ENCODE measurements at places on chromosomes 6 and 20.

DNA sequence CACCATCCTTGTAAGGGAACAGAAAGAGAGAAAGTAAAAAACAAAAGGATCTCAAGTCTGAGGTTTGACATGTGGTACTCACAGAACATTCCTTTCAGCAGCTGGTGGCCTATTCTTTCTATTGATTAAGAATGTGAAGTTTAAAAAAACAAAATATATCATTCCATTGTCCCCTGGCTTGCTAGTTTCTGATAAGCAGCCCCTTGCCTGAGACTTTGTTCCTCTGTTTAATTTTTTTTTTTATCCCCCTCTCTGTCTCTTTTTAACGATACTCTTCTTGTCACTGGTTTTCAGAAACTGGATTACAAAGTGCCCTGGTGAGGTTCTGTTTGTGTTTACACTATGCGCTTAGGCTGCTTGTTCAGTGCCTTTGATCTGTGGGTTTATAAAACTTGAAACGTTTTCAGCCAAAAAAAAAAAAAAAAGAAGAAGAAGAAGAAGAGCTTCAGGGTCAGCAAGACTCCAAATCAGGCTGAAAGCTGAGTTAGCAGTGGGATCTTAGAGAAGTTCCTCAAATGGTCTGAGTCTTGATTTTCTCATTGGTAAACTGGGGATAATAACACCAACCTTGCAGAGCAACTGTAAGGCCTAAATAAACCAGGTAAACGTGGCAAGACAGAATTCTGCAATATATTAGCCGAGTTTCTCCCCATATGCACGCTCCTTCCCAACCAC is 45.1 kb upstream of the SLC22A23 start:
- no peak for DNase-seq

GRCh38 chr6:140909156-140909555 is 1223.6 kb upstream of the GJE1 start:
- DNase-seq = no peak

DNA sequence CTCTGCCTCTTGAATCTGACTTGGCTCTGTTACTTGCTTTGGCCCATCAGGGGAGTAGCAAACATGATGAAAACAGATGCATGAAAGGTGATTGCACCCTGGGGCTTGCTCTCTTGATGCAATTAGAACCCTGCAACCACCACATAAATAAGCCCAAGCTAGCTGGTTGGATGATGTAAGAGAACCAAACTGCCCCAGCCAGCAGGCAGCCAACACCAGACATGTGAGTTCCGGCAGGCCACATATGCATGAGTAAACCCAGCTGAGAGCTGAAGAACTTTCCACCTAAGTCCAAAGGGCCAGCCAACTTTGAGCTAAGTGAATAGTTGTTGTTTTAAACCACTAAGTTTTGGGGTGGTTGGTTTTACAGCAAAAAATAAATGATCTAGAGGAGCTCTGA is 268.4 kb downstream of the FARS2 start:
- no peak for DNase-seq

GRCh38 chr20:48210111-48211027 is 425.1 kb upstream of the SULF2 start:
- DNase-seq = no peak

- DNase-seq = no peak
Measured at GRCh38 chr6:156887623-156888269, 110.6 kb downstream of the ARID1B start.

- DNase-seq = peak; percentile 44
Measured at GRCh38 chr6:36735110-36736071, 37.8 kb downstream of the RAB44 start.

DNA sequence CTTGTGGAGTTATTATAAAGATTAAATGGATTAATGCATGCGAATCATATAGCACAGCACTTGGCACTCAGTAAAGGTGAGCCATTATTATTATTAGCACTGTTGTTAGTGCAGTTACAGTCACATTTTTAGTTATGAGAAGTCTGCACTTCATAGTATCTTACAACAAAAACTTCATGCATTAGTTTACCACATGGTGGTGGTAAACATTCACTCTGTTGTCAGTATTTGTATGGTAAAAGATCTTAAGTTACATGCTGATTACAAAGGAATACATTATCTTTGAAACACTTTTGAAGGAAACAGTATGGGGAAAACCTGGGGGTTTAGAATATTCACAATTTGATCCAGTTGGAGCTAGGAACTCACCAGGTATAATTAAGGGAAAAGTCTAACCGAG is 20.8 kb downstream of the TMEM14A start:
- DNase-seq = no peak

GRCh38 chr6:52724042-52724405 is 39.3 kb downstream of the GSTA2 start:
- DNase-seq = no peak

- no peak for DNase-seq
Measured at GRCh38 chr6:44080561-44081521, 46.4 kb downstream of the MRPL14 start.

DNA sequence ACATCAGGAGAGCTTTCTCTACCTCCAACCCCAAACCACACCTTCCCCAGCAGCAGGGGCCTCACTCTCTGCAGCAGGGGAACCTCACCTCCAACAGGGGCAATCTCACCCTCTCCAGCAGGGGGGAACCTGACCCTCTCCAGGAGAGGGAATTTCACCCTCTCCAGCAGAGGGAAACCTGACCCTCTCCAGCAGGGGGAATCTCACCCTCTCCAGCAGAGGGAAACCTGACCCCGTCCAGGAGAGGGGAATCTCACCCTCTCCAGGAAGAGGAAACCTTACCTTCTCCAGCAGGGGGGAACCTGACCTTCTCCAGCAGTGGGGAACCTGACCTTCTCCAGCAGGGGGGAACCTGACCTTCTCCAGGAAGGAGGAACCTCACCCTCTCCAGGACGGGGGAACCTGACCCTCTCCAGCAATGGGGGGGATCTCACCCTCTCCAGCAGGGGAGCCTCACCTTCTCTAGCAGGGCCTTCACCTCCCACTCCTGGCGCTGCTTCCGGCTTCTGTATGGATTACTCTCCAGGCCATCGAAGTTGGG is 3.1 kb downstream of the B3GALT4 start:
- peak; percentile 65 for DNase-seq

DNA sequence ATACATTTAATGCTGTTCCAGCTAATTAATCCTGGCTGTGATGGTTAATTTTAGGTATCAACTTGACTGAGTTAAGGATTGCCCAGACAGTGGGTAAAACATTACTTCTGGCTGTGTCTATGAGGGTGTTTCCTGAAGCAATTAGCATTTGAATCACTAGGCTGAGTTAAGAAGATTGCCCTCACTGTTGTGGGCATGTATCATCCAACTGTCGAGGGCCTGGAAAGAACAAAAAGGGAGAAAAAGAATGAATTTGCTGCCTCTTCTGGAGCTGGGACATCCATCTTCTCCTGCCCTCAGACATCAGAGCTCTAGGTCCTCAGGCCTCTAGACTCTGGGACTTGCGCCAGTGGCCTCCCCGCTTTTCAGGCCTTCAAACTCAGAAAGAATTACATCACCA is 34.3 kb downstream of the SDHAF4 start:
- DNase-seq = no peak

DNA sequence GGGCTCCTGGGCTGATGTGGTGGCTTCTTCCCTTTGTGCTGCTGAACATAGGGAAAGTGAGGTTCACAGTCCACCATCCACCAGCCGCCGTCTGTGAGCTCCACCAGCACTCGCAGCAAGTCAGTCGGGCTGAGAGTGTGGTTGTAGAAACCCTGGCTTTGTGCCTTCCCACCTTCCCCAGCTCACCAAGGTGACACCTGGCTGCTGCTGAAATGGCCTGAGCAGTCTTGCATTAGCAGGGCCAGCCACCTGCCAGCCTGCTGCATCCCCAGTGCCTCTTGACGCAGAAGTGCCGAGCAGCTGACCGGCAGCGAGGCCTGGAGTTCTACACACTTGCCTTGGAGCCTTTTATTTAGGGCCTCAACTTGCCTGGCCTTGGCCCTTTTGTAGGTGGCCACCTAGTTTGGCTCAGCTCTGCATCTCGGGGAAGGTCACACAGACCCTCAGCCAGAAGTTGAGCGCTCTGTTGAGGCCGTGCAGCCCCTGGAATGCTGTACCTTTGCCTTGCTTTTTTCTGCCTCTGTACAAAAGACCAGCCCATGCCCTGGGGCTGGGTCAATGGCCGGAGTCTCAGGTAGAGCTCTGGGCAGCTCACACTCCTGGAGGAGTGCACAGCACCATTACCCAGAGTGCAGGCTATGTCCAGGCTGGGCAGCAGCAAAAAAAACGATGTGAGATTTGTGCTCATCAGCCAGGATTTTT is 76.5 kb downstream of the PTPN1 start:
- DNase-seq = no peak

- no peak for DNase-seq
Measured at GRCh38 chr20:60372822-60373221, 414.6 kb downstream of the CDH26 start.

DNA sequence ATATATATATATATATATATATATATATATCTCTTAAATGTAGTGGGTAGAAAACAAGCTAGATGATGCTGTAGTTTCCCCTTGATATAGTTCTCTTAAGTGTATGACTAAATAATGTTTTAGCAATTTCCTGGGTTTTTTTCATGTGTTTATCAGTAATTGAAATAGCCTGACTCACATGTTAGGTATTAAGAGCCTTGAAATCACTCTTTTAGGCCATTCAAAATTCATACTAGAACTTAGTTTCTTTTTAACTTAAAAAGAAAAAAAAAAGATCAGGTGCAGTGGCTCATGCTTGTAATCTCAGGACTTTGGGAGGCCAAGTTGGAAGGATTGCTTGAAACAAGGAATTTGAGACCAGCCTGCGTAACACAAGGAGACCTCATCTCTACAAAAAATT is 44.1 kb downstream of the NKX2-4 start:
- no peak for DNase-seq

DNA sequence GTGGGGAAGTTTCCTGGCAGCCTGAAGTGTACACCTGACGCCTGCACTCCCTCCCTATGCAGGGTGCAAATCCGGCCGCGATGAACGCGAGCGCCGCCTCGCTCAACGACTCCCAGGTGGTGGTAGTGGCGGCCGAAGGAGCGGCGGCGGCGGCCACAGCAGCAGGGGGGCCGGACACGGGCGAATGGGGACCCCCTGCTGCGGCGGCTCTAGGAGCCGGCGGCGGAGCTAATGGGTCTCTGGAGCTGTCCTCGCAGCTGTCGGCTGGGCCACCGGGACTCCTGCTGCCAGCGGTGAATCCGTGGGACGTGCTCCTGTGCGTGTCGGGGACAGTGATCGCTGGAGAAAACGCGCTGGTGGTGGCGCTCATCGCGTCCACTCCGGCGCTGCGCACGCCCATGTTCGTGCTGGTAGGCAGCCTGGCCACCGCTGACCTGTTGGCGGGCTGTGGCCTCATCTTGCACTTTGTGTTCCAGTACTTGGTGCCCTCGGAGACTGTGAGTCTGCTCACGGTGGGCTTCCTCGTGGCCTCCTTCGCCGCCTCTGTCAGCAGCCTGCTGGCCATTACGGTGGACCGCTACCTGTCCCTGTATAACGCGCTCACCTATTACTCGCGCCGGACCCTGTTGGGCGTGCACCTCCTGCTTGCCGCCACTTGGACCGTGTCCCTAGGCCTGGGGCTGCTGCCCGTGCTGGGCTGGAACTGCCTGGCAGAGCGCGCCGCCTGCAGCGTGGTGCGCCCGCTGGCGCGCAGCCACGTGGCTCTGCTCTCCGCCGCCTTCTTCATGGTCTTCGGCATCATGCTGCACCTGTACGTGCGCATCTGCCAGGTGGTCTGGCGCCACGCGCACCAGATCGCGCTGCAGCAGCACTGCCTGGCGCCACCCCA is 1.2 kb downstream of the GPR6 start:
- DNase-seq = no peak

DNA sequence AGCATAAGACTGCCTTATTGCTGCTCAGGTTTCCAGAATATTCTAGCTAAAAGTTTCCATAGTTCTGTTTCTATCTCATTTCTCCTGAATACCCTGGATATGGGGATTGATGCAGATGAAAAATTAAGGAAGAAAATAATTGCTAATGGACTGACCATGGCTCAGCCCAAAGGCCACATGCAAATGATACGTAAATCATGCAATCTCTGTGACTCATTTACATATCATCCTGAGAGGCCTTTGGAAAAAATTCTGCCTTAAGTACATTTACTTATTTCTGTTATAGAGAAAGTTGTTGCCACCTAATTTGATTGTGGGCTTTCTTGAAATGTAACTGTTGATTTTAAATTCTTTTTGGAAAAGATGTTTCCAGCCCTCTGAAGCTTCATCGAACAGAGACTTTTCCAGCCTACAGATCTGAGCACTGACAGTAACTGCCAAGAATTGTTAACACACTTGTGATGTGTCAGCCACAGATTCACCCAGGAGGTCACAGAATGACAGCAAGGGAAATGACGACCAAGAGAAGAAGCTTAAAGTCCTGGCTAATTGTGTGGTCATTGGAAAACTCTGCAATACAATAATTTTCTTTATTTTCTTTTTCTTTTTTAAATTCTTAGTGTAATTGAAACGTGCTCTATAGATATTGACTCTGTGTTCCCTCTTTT is 174.8 kb downstream of the DOK5 start:
- no peak for DNase-seq

- DNase-seq = no peak
Measured at GRCh38 chr6:128259730-128260685, 260.4 kb downstream of the PTPRK start.

- DNase-seq = no peak
Measured at GRCh38 chr6:10526156-10526555, 5.0 kb downstream of the GCNT2 start.

DNA sequence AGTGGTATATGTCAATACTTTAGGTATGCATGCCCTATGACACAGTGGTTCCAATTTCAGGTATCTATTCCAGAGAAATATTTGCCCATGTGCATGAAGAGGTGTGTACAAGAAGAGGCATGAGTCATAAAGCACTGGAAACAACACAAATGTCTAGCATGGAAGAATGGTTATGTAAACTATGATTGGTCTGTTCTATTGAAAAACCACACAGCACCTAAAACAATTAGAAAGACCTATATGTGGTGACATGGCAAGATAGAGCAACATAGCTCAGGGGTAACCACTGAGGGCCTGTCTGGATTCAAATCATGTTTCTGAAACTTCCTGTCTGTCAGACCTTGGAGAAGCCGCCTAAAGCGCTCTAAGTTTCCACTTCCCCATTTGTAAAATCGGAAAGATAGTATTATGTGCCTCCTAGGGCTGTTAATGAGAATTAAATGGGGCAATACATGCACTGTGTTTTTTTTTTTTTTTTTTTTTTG is 76.0 kb upstream of the SHLD1 start:
- DNase-seq = no peak

DNA sequence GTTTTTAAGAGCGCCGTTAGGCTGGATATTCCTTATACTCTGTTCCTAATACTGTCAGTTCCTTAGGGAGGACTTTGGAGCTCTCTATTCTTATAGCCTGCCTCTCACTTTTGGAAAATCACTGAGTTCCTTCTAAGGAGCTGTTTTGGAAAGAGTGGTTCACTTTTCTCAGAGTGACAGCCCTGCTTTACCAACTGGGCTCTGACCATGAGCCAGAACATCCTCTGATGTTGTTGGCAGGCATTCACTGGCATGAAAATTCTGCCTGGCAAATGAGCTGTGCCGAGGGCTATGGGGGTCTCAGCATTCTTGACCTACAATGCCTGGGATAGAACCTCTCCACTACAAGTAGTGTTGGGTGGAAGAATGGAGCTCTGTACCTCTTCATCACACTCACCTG is 14.9 kb upstream of the SEMG1 start:
- no peak for DNase-seq

Data from T47D (cell line).